ENCODE measurements at places on chromosomes 5 and 9.

- DNase-seq, result no peak
Measured at GRCh38 chr9:128136816-128137793, 9.6 kb upstream of the PTGES2 start.

- no peak for DNase-seq
Measured at GRCh38 chr9:101403516-101404285, 5.0 kb downstream of the ZNF189 start.

- DNase-seq, result no peak
Measured at GRCh38 chr5:54234304-54234933, 76.0 kb downstream of the ARL15 start.

GRCh38 chr9:94031946-94032345 is 52.3 kb upstream of the PTPDC1 start:
- DNase-seq, result no peak

DNA sequence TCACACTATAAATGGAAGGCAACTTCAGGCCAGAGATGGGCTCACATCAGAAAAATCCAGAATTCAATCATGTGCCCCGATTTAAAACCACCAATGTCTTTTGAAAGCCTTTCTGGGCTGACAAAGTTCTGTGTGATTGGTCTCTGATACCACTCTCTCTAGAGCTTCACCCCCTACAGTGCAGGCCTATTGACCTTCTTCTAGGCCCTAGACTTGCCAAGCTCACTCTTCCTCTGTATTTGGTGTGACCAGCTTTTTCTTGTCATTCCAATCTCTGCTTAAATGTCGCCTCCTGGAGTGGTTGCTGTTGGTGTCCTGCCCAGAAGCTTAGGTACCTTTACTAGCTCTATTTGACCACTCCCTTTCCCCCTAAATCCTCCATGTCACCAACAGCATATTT is 78.7 kb downstream of the GCNT4 start:
- DNase-seq, result no peak

GRCh38 chr9:131827821-131828369 is 88.0 kb upstream of the RAPGEF1 start:
- DNase-seq, result no peak

GRCh38 chr9:128142596-128142995 is 6.7 kb upstream of the LCN2 start:
- DNase-seq, result no peak

- DNase-seq, result peak; percentile 22
Measured at GRCh38 chr5:90161414-90161813, 248.1 kb downstream of the CETN3 start.

GRCh38 chr5:16773991-16774390 is 157.2 kb upstream of the RETREG1 start:
- DNase-seq, result no peak

- no peak for DNase-seq
Measured at GRCh38 chr5:51987239-51987638, 604.0 kb downstream of the ISL1 start.

DNA sequence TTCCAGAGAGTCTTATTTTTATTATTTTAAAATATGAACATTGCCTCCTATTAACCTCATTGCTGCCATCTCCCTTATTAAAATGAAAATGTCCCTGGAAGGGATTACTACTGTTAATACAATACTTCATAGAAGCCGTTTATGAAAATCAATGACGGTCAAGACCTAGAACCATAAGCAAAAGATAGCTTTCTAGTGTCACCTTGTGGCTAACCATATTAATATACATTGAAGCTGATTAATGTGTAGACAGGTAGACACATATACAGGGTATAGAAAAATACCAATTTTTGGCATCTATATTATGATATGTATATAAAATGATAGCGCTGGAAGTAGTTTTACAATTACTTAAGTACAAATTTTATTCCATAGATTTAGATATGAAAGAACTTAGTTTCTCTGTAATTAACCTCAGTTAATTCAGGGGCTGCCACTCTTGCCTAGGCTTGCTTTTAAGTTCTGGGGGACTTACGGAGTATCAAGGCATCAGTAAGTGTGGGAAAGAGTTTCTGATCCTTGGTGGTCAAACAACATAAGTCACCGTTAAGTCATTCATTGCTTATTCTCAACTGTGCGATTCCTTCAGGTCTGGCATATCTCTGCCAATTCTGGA is 2.5 kb upstream of the YTHDC2 start:
- DNase-seq, result no peak

DNA sequence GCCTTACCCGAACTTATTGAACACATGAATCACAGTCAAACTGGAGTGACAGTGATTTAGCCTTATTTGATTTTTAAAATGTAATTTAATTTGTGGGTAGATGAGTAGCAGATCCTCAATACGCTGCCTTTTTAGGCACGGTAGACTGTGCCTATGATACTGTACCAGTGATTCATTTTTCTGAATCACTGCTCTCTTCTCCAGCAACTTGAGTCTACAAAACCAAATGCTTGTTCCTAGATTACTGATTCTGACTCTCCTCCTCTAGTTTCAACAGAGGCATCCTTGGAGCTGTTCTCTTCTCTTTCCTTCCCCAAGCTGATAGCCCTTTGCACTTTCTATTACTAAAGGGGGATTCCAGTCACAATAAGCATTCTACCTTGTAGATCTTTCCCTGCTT is 94.3 kb upstream of the IL7R start:
- DNase-seq, result no peak

- DNase-seq, result no peak
Measured at GRCh38 chr9:63859475-63860215, 1425.4 kb downstream of the FOXD4L5 start.

- DNase-seq, result no peak
Measured at GRCh38 chr5:79030663-79031484, 38.6 kb downstream of the DMGDH start.

DNA sequence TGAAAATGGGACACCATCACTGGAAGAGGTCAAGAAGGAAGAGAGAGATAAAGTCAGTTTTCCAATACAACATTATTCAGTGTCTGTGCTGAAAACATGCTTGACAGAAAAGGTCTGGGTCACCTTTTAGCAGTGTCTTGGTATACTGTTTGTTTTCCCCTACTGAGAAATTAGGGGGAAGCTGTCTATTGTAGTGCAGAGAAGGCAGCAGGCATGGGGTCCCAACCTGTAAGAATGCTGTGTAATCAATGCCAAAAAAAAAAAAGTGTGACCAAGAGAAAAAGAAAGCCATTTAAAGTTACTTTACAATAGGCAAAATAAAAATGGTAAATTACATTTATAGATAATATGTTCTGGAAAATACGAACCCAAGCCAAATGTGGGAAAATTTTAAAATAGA is 139.3 kb downstream of the RAB3C start:
- no peak for DNase-seq

- DNase-seq, result no peak
Measured at GRCh38 chr5:111748304-111748763, 8.7 kb downstream of the NREP start.

GRCh38 chr9:33795819-33796218 is 458 bp downstream of the PRSS3 start:
- no peak for DNase-seq

DNA sequence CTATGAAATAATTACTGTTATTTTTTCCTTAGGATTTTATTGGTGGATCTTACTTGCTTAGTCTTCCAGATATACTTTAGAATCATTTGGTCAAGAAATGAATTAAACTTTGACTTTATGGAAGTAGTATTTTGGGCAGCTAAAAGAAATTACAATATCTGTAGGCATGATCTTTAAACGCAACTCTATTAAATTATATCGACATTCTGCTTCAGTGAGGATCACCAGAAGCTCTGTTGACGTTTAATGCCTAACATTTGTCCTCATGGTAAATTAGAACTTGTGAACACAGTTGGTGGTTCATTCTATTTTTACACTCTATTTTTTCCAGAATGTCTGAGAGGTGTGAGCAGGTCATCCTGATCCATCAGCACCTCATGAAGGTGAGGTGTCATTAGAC is 211.6 kb downstream of the TMEM167A start:
- no peak for DNase-seq

GRCh38 chr9:35675732-35676392 is 2.1 kb downstream of the CA9 start:
- DNase-seq, result no peak

DNA sequence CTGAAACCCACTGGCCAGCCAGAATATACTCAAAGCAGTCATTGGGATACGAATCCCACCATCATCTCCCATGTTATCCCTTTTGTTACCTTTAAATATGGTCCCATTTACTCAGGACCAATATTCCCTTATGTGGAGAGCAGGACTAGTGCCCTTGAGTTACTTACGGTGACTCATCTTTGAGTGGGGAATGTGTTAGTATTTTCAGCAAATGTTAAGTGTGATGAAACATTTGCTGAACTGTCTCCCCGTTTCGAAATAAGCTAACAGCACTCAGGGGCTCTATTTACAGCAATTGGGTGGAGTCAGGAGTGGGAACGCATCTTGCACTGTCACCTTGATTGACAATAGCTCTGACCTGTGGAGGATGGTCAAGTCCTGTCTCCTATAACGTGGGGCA is 67.4 kb downstream of the CTSL start:
- no peak for DNase-seq

GRCh38 chr5:133229931-133230664 is 178.3 kb downstream of the HSPA4 start:
- no peak for DNase-seq

DNA sequence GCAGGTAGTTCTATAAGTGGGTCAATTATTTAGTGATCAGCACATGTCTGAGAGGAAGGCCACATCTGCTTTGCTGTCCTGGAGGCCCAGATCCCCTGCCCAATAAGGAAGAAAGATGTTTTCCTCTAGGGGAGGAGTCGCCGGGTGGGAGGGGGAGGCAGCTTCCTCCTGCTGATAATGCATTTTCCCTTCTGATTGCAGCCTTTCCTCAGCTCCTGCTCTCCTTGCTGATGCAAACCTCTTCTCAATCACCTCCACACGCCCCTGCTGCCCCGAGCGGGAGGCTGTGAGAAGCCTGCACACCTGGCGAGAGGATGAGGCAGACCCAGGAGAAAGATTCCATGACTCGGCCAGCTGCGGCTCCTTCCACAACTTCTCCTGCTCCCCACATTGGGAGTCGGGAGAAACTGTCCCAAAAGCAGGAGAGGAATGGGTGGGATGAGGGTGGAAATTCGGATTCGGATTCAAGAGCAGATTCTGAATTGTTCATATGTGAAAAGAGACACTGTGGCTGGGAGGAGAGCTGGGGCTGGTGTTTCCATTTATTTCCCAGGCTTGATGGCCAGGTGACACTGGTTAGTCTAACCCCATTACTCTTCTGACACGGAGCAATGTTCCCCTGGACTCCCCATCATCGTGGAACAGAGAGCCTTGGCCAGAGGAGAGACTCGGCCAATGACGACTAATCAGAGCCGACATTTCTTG is 6.8 kb upstream of the NTNG2 start:
- no peak for DNase-seq

DNA sequence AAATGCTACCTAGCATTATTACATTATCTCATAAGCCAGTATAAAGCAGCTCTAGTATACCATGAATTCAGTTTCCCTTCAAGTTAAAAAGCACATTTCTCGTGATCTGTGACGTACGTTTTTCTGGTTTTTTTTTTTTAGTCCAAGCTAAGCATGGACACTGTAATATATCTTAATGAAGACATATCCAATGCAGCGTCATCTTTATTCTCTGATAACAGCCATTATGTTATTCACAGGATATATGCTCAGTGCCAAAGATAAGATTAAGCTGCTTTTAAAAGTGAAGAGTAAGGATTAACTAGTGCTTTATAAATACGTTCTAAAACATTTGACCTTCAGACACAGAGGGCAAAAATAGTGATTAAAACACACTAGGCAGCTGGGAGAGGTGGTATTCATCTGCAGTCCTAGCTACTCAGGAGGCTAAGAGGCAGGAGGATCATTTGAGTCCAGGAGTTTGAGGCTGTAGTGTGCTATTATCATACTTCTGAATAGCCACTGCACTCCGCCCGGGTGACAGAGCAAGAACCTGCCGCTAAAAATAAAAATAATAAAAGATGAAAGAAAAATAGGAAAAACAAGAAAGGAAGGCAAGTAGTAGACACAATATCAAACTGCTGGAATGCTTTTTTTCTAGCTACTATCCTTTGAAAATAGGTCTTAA is 7.7 kb downstream of the CSNK1A1 start:
- DNase-seq, result no peak

GRCh38 chr5:170865622-170866021 is 3.8 kb downstream of the RANBP17 start:
- DNase-seq, result peak; percentile 4

DNA sequence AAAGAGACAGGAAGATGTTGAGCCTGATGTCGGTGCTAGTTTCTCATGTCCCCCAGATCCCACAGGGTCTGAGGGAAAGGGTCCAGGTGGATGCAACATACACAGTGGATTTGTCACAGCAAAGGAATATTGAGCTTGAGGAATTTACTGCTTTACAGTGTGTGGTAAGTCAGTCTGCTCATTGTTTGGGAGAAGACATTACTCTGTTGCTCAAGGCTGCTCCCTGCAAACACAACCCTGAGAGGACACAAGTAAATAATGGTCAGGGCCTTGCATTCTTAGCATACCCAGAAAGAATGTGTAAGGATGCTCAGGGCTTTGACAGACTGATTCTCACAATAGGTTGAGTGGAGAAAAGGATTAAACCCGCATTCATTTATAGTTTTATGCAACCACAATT is 7.3 kb upstream of the MAN2A1 start:
- DNase-seq, result no peak

GRCh38 chr5:61805101-61805500 is 473.0 kb downstream of the ZSWIM6 start:
- no peak for DNase-seq

DNA sequence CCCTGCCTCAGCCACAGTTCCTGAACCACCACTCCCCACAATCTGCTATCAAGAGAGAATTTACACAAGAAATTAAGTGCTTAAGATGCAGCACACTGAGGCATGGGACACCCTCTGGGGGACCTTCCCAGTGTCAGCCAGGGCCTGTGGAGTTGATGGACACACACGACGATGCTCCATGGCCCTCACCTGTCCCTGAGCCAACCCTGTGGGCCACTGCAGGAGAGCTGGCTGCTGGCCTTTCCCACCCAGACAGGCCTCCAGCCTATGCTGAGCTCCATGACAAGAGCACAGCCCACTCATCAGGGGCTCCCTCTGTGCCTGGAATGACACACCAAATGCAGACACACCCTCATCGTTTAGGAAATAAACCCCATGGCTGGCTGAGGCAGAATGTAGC is 124.6 kb downstream of the ADAMTS16 start:
- no peak for DNase-seq

GRCh38 chr9:6498982-6499381 is 86.0 kb downstream of the UHRF2 start:
- DNase-seq, result no peak

DNA sequence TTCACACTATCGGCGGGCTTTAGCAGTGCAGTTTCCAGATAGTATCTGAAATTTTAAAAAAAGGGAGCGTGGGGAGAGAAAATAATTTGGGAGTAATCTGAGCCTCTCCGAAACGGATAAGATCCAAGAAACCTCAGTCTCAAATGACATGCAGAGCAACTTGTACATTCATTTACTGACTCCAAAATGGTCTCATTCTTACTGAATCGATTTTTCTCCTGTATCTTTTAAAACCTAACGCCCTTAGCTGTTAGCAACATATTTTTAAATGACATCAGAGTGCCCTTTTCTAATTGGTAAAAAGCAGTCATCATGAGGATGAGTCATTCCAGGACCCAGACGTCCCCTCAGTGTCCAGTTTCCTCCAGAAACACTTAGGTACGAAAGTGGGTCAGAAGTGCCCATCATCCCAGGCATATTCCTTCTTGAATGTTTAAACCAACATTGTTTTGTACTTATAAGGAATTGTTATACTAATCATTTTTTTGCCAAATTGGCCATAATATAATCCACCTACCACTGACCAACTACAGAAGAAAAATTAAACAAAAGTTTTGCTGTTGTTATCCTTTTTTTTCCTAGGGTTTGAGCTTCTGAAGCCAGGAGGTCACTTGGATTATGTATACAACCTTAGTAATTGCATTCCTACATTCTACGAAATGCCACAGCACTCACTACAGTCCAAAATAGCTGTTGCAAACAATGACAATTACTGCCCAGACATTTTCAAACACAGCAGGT is 354.4 kb downstream of the ADAMTS6 start:
- DNase-seq, result no peak
